ENCODE measurements at places on chromosomes 3 and 15.
A peak's percentile ranks its signal among the peaks of the same experiment; 100 is the strongest.

- DNase-seq, result peak; percentile 49
Observed at GRCh38 chr3:43155464-43156121, 49.7 kb upstream of the POMGNT2 start.

GRCh38 chr3:183825456-183826161 is at the start of gene MAP6D1:
Gene MAP6D1, minus strand, starts transcription at chr3:183825577. Its CDS starts 30 bp downstream, at chr3:183825547.
- DNase-seq, result peak; percentile 87

- DNase-seq, result no peak
Observed at GRCh38 chr3:24191801-24192403, 246.8 kb downstream of the NR1D2 start.

DNA sequence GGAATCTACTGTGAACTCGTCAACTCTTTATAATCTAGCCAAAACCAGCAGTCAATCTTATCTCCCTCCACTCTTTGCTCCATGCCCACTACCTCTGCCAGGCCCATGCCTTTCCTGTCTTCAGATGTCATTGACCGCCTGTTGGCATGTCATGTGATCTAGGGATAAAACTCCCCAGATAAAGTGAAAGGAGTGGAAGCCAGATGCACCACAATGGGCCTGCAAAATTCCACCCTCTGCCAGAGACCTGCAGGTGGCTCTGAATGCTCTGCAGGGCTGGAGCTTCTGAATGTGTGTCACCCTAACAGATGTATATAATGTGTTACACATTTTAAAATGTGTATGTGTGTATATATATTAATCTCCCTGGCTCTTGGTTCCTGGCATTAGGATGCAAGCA is 2.3 kb upstream of the CCR3 start:
- no peak for DNase-seq

DNA sequence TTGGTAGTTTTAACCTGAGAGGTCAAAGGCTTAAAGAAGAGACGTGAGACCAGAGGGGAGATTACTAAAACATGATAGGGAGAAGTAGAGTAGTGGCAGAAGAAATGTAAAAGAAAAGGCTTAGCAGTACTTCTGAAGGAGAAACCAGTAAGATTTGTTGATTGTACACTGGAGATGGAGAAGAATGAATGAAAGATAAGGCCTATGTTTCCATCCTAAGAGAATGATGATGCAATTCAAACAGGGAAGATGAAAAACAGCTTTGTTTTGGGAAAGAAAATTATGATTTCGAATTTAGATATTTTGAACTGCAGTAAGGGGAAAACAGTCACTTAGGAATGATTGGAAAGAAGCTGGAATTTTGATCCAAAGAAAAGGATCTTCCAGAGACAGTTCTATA is 97.4 kb upstream of the PLXND1 start:
- DNase-seq, result no peak

DNA sequence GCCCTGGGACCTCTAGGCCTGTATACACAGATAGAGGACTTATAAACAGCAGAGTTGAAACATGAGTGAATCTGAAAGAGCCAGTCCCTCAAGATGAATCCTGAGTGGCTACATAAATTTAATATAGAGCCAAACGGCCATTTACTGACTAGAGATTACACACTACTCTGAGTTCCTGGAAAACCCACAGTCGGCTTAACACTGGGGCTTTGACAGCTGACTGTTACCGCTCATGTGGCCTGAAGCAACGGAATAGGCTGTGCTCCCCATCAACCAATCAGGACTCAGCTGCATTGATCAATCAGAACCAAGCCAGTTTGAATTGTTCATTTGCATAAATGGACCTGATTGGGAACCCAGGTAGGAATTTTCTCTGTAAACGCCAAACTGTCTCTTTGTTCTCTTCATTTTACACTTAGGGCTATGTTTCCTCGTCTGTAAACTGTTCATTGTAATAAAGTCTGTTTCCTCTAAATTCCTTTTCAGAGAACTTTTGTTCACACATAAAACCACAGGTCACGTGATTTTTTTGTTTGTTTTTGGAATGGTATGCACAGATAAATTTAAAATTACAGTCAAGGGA is 40.5 kb downstream of the CCNL1 start:
- no peak for DNase-seq

DNA sequence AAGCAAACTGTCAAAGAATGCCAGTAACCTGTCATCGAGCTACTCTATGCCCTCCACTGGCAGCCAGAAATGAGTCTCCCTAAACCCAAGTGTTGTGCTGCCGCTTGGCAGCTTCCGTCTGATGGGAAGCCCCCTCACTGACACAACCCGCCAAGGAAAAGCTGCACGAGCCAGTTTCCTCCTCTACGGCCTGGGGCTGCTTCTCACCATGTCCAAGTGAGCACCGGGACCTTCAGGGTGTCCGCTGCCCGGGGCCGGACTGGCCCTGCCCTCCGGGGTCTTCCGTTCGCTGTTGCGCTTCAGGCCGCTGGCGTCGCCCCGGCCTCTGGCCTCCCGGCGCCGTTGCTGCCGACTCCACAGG is 490 bp downstream of the TOMM70 start:
- no peak for DNase-seq

GRCh38 chr3:46481636-46482035 is 16.1 kb upstream of the RTP3 start:
- DNase-seq, result no peak

- DNase-seq, result no peak
Observed at GRCh38 chr3:108060331-108060730, 30.5 kb downstream of the CD47 start.

DNA sequence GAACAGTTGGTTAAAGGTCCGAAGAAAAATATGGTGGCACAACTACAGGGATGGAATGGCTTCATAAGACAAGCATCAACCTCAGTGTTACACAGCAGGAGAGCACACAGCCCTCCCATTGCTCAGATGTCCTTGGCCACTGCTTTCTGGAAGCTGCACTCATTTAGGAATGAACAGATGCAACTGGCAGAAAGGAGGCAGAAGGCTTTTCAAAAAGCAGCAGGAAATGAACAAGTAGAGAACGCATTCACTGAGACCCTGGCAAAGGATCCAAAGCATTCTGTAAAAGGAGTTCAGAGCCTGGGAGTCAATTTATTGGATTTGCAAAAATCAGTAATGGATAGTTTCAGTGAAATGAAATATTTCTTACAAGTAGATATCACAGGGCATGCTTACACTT is 101.1 kb downstream of the PDZRN3 start:
- DNase-seq, result no peak

GRCh38 chr3:71462586-71462985 is 120.9 kb downstream of the FOXP1 start:
- no peak for DNase-seq

DNA sequence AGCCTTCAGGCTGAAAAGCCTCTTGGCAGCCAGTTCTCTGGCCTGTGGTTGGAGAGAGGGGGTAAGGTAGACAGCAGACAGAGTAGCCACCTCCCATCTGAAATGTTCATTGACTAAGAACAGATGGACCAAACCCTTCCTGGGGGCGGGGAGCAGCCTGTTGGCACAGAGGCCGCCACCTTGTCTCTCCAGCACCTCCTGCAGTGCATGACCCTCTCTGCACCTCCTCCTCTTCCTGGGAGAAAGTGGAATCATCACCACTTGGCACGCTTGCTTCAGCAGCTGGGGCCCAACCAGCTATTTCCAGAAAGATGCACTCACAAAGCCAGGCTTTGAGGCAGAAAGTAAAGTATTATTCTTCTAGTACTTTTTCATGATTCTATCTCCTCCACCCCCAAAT is 313.4 kb upstream of the CHRM5 start:
- DNase-seq, result no peak

DNA sequence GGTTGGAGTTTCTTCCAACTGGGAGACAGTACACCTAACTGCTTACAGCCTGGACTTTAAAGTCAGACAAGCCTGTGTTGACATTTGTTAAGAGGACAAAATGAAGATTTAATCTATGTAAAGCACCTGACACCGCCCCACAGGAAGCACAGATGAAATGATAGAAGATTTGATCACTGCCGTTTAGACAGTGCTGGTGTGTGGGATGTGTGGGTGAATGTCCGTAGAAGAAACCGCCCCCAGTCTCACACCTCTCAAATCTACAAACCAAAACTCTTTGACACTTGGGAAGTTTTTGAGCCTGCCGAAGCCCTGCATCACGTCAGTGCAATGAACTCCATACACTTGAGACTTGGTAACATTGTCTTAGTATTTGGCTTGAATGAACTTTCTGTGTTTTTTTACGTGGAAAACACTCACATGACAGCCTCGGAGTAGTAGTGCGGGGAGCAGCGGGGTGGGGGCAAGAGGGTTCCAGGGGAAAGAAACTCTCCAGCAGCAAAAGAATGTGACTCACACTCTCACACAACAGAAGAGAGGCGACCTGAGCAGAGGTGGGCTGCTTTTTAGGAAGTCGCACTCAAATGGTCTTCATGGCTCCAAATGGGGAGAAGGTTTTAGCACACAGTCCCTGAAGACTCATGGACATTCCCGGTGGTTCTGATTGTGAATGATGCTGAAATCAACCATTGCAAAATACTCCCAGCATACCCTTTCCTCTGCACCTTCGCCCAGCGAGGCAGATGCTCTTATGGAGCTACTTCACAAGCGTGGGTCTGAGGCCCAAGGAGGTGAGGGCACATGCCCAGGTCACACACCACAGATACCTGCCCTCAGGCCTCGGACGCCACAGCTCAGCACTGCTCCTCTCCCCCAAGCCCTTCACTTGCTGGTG is 79.2 kb downstream of the SRGAP3 start:
- no peak for DNase-seq

GRCh38 chr3:175193815-175194518 is 334.8 kb downstream of the NAALADL2 start:
- peak; percentile 44 for DNase-seq

DNA sequence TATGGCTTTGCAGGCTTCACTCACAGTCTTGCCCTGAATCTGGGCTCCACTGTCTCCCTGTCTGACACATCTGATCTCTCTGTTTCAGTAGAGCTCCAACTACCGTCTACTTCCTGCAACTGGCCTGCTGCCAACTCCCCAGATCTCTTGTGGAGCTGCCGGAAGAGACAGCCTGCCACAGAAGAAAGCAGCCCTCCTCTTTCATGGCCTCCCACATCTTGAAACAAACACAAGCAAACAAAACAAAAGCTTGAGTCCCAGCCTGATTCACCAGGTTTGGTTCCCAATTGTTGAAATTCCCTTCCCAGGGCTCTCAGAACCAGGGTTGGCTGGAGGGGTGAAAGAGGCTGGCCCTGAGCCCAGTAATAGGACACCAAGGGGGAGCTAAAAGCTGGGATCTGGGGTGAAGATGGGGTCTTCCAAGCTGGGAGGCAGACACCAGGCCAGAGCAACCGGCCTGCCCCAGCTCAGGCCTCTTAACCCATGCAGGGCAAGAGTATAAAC is 55.3 kb upstream of the CA12 start:
- peak; percentile 71 for DNase-seq

DNA sequence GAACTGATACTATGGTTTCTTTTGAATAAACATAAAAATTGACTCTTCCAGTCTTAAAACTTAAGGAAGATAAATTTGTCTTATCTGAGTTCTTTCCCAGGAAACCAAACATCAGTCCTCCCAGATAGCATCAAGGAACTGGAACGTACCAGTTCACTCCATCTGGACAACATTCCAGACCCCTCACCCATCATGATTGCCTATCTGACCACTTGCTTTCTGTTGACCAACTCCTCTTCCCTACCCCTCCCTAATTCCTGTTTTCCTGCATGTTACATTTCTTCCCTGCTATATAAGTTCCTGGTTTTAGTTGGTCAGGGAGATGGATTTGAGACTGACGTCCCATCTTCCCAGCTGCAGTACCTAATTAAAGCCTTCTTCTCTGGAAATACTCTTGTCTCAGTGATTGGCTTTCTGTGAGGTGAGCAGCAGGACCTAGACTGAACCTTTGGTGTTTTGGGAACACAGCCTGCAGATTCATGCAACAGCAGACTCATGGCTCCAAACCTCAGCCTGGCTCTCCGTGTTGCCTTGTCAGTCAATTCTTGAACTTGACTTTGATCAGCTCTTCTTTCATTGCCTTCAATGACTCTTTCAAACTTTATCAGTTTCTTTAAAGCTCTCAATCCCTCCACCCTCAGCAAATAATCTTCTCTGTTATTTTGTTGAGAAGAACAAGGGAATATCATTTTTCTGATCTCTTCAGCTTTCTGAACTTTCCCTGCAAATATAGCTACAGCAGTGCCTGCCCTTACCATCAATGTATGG is 123.6 kb downstream of the RPL22L1 start:
- no peak for DNase-seq

Measured in putamen (tissue), 1 donor.